ENCODE measurements at places on chromosomes 16 and 17. TPM values are rescaled to one million over a fixed set of nuclear protein-coding genes. Genes with fewer than 3 reads are reported as not detected.

The CA5A gene
- total RNA-seq, result not detected

The TBC1D3B gene
- total RNA-seq, result not detected

- H3K27me3 ChIP-seq, result no peaks in the 10 kb centered on the region
- no peak for DNase-seq
- H3K4me3 ChIP-seq, result peak overlapping the region; percentile 85
- H3K27ac ChIP-seq, result peak overlapping the region; percentile 98
- H3K4me1 ChIP-seq, result peaks cover 22% of the 10 kb centered on the region
Observed at GRCh38 chr17:44200478-44201155, 933 bp upstream of the ATXN7L3 start.

DNA sequence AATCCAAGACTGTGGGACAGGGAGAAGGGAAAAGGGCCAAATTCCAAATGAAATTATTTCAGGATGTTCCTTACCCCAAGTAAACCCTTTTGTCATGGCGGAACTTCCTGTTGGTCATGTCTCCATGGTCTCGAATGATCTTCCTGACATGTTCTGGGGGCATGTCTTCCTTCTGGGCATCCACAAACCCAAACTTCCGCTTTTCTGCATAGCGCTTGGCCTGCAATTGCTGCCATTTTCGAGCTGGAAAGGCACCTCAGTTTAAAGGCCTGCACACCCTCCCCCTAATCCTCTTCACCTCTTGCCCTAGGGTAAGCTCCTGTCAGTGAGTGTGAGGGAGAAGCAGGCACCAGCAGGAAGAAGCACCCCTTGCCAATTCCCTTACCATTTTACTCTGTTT is 1.2 kb downstream of the PRPF8 start:
- H3K27ac ChIP-seq, result peak overlapping the region; percentile 15
- H3K4me3 ChIP-seq, result peak overlapping the region; percentile 61
- H3K36me3 ChIP-seq, result peaks cover 43% of the 10 kb centered on the region
- DNase-seq, result no peak
- peaks cover 3% of the 10 kb centered on the region for H3K4me1 ChIP-seq

The GAST gene
- not detected for total RNA-seq

The C16orf92 gene
- not detected for total RNA-seq

DNA sequence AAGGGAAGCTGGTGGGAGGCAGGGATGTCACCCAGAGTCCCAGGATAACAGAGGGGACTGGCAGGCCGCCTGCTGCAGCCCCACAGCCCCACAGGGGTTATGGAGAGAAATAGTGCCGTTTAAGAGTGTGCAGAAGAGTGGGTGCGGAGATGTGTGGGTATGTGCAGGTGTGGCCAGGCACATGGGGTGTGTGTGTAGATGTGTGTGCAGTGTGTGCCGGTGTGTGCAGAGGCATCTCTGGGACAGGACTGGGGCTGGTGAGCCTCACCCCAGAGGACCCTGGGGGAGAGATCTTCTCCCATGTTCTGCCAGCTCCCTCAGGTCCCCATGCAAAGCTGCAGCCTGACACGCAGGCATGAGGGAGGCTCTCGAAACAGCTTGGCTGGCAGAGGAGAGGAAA is 157.4 kb downstream of the RBFOX3 start:
- no peak overlapping the region for H3K4me3 ChIP-seq
- H3K4me1 ChIP-seq, result no peaks in the 10 kb centered on the region
- H3K36me3 ChIP-seq, result no peaks in the 10 kb centered on the region
- H3K27ac ChIP-seq, result no peak overlapping the region
- no peaks in the 10 kb centered on the region for H3K27me3 ChIP-seq

The KRTAP3-1 gene
- not detected for total RNA-seq

The SLC16A6 gene
- 0.54 TPM for total RNA-seq

The HOXB7 gene
- 3.3 TPM for total RNA-seq

Data from IMR-90 (cell line).